ENCODE measurements at places on chromosomes 16 and 17.
A peak's percentile ranks its signal among the peaks of the same experiment; 100 is the strongest.

GRCh38 chr17:7558544-7559319, at the start of gene TNFSF13:
TSS of gene TNFSF13 (plus strand) at chr17:7558750. CDS start at chr17:7559040, 290 bp downstream.
- DNase-seq, result no peak

GRCh38 chr17:39547713-39548478, 59.8 kb downstream of the NEUROD2 start:
- DNase-seq, result peak; percentile 27

DNA sequence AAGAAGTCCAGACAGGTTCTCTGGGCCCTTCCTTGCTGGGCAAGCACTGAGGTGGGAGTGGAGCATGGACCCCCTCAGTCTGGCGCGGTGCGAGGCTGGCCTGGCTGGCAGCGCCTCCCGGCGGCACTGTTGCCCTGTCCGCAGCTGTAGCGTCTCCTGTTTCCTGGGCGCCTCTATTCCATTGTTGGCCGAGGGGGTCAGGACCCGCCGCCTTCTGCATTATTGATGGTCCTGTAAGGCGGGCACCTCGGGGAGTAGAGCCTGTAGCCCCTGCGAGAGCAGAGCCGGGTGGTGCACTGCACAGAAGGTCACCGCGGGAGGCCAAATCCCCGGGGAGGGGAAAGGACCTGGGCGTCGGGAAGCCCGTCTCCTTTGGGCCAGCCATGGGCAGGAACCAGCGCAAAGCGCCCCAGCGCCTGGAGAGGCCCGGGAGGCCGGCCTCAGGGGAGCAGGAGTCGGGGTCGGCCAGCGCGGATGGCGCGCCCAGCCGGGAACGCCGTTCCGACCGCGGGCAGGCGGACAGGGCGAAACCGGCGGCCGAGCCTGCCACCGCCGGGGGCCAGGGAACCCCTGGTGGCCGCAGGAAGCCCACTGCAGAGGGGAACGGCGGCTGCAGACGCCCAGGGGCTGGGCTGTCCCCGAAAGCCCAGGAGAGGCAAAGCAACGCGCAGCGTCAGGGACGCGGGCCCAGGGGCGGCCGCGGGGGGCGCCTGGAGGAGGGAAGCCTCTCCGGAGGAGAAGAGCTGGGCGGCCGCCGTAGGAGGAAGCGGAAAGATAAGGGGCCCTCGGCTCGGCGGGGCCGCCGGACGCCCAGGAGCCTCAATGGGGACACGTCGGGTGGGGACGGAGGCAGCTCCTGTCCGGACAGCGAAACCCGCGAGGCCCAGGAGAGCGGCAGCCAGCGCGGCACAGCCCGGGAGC, at the start of gene MYO15B:
TSS of gene MYO15B (plus strand) at position 126 of the 921 bp plus-strand sequence. CDS start at position 384, 258 bp downstream.
- no peak for DNase-seq

DNA sequence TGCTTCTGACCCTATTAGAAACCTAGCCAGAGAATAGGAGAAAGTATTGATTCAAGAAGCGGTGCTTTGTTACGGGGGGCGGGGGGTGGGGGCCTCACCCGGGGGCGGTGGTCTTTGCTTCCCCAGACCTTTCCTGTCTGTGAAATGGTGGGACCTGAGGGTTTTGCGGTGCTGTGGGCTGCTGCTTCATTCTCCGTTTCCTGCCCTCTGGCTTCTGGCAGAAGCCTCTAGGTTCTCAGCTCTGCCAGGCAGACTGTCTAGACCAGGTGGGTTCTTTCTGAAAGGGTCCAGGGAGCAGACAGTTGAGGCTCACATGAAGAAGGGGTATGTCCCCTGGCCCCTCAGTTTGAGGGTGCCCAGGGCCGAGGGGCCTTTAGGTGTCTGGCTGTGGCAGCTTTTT, 14.0 kb downstream of the GSE1 start:
- DNase-seq, result no peak

DNA sequence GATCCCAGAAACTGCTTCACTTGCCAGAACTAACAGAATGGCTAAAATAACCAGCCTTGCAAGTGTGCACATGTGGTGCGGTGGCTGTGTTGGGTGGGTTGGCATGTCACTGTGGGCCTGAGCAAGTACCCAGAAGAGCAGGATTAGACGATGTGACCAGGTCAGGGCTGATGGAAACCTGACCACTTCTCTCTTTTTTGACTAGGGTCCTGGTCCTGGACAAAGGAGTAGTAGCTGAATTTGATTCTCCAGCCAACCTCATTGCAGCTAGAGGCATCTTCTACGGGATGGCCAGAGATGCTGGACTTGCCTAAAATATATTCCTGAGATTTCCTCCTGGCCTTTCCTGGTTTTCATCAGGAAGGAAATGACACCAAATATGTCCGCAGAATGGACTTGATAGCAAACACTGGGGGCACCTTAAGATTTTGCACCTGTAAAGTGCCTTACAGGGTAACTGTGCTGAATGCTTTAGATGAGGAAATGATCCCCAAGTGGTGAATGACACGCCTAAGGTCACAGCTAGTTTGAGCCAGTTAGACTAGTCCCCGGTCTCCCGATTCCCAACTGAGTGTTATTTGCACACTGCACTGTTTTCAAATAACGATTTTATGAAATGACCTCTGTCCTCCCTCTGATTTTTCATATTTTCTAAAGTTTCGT, 16.7 kb downstream of the ANKRD40 start:
- DNase-seq, result no peak

DNA sequence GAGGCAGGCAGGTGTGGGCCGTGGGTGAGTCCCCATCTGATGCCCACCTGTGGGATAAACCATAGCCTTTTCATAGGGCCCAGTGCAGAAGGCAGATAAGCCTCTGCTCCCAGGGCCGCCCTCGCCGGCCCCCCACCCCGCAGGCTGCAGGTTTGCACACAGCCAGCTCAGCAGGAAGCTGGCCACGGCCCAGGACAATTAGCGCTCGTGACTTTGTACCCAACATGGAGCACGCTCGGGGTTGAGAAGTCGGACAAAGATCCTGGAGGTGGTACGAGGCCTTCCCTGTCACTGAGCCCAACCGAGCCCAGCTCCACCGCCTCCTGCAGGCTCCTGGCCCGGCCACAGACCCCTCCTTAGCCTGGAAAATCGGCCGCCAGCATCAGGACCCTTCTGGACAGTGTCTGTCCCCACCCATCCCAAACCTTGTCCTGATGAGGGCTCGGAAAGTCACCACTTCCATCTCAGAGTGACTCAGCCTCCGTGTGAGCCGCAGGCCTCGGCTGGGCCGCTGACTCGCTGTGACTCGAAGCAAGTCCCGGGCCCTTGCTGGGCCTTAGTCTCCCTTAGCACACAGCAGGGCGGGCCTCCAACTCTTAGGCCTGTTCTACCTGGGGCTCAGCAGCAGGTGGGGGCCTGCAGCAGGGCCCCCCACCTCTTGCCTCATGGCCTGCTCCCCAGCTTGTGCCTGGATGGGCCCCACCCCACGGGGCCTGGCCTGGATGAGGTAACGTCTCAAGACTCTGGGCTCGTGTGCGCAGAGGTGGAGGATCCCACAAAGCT, 22.7 kb downstream of the FAM83G start:
- DNase-seq, result peak; percentile 73

DNA sequence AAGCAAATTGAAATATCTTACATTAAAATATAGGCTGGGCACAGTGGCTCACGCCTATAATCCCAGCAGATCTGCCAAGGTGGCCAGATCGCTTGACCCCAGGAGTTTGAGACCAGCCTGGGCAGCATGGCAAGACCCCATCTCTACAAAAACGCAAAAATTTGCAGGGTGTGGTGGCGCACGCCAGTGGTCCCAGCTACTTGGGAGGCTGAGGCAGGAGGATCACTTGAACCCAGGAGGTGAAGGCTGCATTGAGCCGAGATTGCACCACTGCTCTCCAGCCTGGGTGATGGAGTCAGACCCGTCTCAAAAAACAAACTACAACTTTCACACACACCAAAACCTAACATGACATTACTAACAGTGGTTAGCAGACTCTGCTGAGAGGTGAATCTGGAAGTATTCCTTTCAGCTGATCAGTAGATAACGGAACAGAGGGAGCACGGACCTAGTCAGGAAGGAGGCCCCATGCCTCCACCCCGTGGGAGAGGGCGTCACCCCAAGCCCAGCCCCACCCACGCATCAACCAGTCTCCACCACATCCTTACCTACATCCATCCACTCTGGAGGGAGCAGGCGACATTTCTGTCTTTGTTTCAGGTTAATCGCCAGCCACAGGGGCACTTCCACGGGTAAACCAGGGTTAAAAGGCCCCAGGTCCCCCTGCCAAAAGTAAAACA, 1.7 kb downstream of the GINS2 start:
- no peak for DNase-seq

GRCh38 chr17:65548269-65548969, 13.0 kb downstream of the AXIN2 start:
- DNase-seq, result no peak

- no peak for DNase-seq
These were observed 18.4 kb upstream of the GLIS2 start for GRCh38 chr16:4297480-4297879.

GRCh38 chr17:51540151-51540550, 279.8 kb downstream of the UTP18 start:
- no peak for DNase-seq

DNA sequence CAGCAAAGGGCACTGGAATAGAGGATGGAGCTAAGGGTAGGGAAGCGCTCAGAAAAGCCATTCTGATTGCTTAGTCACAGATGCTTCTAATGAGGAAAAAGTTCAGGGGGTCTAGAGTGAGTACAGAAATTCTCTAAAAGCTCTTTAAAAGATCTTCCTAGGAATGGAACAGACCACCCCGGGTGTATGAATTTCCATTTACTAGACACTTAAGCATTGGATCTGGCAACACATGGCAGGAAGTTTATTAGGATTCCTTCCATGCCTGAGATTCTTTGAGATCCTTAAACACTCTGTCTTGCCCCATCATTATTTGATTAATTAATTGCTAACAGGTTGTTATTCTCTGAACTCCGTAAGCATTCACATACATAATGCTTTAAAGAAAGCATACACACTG, 8.5 kb downstream of the KRTAP9-7 start:
- peak; percentile 93 for DNase-seq

GRCh38 chr16:87045466-87046216, 271.6 kb downstream of the C16orf95 start:
- no peak for DNase-seq

DNA sequence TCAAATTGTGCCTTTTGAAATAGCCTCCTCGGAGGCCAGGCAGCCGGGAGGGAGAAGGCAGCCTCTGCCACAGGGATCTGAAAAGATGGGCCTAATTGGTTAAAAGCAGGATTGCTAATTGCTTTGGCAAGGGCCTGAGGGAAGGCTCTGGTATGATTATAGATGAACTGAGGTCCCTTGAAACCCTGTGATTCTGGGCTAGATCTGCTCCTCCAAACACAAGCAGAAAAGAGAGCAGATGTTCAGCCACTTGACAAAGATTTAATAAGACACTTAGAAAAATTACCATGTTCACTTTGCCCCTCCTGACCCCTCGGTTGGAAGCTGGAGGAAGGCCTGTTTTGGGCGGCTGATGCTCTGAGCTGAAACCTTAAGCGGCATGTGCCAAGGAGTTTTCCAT, 209.5 kb upstream of the MPHOSPH6 start:
- no peak for DNase-seq

GRCh38 chr17:36742267-36743000, 141.1 kb downstream of the MRM1 start:
- DNase-seq, result no peak

DNA sequence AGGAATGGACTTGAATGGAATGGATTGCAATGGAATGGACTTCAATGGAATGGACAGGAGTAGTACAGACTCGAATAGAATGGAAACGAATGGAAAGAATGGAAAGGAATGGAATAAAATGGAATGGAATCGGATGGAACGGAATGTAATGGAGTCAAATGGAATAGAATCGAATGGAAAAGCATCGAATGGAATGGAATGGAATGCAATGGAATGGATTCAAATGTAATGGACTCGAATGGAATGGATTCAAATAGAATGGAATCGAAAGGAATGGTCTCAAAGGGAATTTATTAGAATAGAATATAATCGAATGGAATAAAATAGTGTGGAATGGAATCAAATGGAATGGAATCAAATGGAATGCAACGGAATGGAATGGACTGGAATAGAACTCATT, 484.9 kb upstream of the WSB1 start:
- peak; percentile 23 for DNase-seq

GRCh38 chr17:40645943-40646342, 1.7 kb downstream of the SMARCE1 start:
- no peak for DNase-seq

- peak; percentile 46 for DNase-seq
These were observed 69.8 kb downstream of the SHISA9 start for GRCh38 chr16:12971241-12971640.

DNA sequence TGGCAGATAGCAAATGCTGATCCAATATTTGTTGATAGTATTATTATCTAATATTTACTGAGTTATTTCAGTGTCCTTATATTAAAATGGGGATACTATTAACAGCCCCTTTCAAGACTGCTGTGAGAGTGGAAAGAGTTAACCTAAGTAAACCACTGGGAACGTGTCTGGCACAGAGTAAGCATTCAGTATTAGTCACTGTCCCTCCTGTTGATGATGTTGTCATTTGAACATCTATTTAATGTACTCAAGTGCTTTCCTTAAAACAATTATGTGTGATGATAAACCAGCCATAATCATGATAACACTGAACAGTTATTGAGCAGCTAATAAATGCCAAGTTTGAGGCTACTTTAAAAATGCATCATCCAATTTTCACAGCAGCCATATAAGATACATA, 135.7 kb upstream of the XYLT1 start:
- no peak for DNase-seq

DNA sequence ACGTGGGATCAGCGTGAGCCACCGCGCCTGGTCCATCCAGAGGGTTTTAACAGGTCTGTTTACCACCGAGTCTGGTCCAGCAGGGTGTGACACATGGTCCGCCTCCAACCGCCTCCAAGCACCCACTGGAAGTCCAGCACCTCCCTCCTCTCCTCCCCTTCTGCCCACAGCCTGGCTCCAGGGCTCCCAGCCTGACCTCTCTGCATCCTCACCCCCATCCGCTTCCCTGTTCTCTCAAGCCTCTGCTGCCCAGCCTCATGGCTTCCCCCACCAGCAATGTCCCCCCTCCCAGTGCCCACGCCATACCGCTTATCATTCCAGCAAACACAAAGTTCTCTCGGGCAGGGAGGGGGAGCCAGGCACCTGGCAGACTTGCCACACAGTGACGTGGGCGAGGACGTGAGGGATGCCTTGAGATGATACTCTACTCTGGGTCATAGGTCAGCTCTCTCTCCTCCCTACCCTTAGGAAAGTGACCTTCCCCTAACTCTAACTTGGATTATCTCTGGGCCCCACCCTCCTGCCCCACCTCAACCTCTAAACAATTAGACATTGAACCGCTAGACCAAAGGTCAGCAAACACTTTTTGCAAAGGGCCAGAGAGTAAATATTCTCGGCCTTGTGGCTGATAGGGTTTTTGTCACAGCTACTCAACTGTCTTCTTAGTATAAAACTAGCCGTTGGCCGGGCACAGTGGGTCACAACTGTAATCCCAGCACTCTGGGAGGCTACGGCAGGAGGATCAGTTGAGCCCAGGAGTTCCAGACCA, 23.1 kb downstream of the CDC42EP4 start:
- no peak for DNase-seq

DNA sequence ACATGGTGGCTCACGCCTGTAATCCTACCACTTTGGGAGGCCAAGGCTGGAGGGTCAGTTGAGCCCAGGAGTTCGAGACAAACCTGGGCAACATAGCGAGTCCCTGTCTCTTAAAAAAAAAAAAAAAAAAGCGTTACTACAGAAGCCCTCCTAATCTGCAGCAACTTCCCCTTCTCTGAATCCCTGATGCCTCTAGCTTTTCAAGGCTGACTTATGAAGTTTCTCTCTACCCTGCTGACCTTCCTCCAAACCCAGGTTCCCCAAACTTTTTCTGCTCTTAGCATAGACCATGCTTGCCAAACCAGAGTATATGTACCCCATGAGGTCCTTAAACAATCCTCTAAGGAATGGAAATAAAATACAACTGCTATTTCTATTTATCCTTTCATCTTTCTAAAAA, 16.4 kb downstream of the LYRM1 start:
- no peak for DNase-seq
